ENCODE measurements at places on chromosomes 13 and 19. TPM values are rescaled to one million over a fixed set of nuclear protein-coding genes. Genes with fewer than 3 reads are reported as not detected.

FAM216B gene
- not detected for polyA plus RNA-seq

TSKS gene
- not detected for polyA plus RNA-seq

DNA sequence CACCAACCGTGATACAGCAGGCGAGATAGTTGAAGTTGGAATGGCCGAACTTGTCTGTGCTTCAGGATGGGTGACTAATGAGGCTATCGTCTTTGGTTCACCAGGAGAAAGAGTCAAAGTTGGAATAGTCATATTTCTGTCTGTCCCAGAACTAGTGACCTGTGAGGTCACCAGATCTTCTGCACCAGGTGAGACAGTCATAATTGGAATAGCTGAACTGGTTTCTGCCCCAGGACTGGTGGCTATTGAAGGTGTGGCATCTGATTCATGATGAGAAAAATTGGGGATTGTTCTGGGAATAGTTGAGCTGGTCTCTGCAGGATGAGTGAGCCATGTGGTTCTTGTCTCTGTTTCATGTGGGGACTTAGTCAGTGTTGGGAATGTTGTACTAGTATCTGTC is 71.6 kb downstream of the MUC16 start:
- no peak overlapping the region for H3K27ac ChIP-seq
- H3K4me1 ChIP-seq: no peaks in the 10 kb centered on the region

- H3K4me3 ChIP-seq: no peak overlapping the region
- no peaks in the 10 kb centered on the region for H3K36me3 ChIP-seq
These were observed 364.5 kb downstream of the DNAJC15 start for GRCh38 chr13:43387880-43388279.

DNA sequence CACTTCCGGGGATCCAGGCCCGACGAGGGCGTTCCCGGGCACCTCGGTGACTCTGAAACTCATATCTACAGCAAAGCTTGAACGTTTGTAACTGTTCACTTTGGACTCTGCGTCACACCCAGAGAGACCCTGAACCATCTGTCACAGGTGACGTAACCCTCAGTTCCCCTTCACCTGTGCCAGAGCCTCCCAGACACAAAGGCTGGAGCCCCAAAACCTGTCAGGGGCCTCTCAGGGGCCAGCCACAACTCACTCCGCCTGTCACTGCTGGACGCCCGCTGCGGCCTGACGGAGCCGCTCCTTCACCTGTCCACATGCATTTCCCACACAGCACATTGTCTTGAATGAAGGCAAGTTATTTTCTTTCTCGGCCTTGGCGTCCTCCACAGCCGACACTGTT is 8.0 kb downstream of the RASA3 start:
- peak overlapping the region; percentile 2 for H3K27ac ChIP-seq
- peak overlapping the region; percentile 28 for H3K4me3 ChIP-seq
- H3K27me3 ChIP-seq: no peaks in the 10 kb centered on the region
- peaks cover 11% of the 10 kb centered on the region for H3K36me3 ChIP-seq
- no peak for DNase-seq

- peaks cover 9% of the 10 kb centered on the region for H3K27me3 ChIP-seq
- H3K4me3 ChIP-seq: no peak overlapping the region
- no peak overlapping the region for H3K27ac ChIP-seq
- no peaks in the 10 kb centered on the region for H3K4me1 ChIP-seq
- no peak for DNase-seq
These were observed 3.2 kb downstream of the IFNL1 start for GRCh38 chr19:39299404-39299803.

GRCh38 chr13:34667286-34668218 is 274.5 kb upstream of the NBEA start:
- DNase-seq: no peak
- H3K4me1 ChIP-seq: no peaks in the 10 kb centered on the region
- H3K27ac ChIP-seq: no peak overlapping the region
- no peaks in the 10 kb centered on the region for H3K36me3 ChIP-seq
